ENCODE measurements at places on chromosomes 11 and 22.

- DNase-seq = no peak
These were observed 127.7 kb upstream of the SESN3 start for GRCh38 chr11:95358511-95359340.

GRCh38 chr22:41038732-41039131, 53.7 kb upstream of the EP300 start:
- no peak for DNase-seq

DNA sequence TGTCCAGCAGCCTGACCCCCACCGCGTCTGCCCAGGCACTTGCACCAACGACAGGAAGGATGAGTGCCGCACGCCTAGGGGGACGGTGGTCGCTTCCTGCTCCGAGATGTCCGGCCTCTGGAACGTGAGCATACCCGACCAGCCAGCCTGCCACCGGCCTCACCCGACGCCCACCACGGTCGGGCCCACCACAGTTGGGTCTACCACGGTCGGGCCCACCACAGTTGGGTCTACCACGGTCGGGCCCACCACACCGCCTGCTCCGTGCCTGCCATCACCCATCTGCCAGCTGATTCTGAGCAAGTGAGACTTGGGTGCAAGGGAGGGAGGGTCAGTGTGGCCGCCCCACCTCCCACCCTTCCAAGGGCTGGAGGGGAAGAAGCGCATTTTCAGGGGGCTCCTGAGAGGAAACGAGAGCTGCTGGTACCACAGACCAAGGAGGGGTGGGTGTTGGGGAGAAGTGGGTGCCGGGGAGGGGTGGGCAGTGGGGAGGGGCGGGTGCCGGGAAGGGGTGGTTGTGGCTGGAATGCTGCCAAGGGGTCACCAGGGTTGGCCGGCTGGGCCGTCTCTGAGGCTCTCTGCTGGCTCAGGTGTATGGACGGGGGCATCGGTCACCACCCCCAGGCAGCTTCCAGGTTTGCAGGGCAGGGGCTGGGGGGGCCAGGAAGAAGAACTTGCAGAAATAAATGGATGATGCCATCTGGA, 27.7 kb upstream of the MUC5B start:
- DNase-seq = no peak

DNA sequence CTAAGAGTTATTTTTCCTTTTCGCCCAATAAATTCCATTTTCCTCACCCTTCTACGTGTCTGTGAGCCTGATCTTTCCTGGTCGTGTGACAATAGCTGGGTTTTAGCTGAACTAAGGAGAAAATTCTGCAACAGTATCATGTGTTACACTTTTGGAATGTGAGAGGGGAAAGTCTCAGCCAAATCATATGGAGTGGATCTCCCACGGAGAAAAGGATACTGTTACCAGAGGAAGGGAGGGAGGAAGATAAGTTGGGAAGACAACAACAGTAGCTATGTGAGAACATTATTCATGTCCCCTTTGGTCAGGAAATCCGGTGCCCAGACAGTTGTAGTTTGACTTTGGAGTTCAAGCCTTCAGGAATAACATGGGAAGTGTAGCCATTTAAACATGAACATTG, 584.0 kb upstream of the RAG2 start:
- no peak for DNase-seq

- DNase-seq = no peak
These were observed 11.6 kb downstream of the CD59 start for GRCh38 chr11:33724644-33725035.

DNA sequence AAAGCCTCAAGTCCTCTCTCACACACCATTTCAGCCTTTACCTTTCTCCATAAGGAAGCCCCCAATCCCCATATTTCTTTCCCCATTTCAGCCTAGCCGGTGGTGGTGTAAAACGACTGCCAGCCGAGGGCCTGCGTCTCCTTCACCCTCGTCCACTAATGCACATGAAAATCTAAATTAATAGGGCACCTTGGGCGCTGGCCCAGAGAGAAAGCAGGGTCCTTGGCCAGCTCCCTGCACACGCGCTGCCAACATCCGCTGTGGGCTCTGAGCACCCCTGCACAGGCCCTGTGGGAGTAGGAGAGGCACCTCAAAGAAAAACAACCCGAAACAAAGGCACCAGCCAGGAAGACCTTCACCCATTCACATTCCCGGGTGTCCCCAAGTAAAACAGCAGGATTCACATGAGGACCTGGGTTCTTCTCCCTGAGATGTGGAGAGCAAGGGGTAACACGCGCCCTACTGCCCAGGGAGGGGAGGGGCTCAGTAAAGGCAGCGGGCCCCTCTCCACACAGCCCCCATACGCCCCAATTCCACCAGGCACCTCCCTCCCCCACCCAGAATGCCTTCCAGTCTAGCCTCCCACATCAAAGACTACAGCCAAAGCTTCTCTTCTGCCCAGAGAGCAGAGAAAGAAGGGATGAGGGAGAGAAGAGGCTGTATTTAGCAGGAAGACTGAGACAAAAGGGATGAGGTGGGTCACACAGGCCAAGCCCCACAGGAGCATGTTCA, 79.0 kb downstream of the MICAL3 start:
- no peak for DNase-seq

DNA sequence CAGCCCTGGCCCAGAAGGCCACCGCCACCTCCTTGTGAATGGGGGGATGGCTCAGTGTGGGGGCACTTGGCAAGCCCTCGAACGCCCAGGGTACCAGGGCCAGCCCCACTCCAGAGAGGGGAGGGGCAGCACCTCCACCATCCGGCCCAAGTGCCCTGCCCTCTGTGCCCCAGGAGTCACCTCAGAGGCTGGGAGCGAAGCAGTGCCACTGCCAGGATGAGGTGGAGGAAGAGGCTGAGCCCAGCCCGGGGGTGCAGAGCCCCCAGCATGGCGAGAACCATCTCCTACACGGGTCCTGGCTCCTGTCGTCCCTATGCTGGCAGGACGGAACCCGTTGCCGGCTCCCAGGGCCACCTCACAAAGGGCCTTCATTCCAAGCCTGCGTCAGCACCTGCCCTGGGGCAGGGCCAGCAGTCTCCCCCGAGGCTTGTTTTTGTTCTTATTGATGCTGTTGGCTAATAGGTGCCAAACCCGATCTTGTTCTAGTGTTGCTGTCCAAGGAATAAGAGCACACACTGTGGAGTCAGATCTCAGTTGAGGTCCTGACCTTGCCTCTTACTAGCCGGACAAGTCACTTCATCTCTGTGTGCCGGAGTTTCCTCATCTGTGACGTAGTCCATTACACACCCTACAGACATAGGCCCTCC, at the start of gene FREY1:
Gene FREY1, minus strand, starts transcription at position 307 of the 647 bp plus-strand sequence. Its CDS starts 26 bp downstream, at position 281.
- no peak for DNase-seq

- DNase-seq = no peak
These were observed 39.4 kb upstream of the DDI1 start for GRCh38 chr11:103997082-103997481.

DNA sequence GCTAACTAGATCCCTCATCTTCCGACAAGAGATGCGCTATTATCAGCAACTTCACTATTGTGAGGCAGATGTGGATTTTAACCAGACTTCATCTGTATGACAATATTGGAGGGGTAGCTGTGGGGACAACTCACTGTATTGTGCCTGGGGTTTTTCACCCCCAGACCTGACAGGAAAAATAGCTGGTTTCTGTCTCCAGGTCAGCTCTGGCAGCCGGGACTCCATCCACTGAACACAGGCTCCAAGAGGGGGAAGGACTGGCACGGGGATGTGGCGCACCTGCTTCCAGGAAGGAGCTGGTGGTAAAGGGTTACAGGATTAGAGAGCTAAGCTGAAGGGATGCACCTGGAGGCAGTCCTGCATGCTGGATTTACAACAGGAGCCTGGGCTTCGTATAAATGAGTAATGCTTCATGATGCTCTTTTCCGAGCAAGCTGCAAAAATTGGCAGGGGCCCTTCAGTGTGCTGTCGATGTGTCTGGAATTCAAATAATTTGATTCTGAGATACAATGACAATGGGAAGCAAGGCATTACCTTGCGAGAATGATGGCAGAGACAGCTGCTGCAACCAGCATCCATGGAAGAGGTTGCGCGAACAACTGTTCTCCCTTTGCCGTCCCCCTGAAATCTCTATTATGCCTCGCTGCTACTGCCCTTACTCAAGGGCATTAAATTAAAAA, 49.5 kb downstream of the LMO2 start:
- DNase-seq = no peak

GRCh38 chr11:79088967-79089366, 351.9 kb downstream of the TENM4 start:
- no peak for DNase-seq

GRCh38 chr22:21682385-21683175, 16.8 kb downstream of the PPIL2 start:
- no peak for DNase-seq

DNA sequence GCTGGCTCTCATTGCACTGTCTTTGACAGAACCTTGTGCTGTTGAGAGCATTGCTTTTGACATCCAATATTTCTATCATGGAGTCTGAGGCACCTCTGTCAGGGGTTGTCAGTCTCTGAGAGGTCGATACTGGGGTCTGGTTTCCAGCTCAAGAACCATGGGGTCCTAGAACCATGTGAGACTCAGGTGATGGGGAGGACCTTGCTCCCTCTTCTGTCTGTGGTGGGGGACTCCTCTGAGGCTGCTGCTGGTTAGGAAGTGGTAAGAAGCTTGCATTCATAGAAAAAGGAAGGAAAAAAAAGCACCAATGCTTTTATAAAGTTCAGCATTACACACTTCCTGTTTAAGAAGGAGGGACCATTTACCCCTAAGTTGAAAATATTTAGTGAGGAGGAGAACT, 91.8 kb upstream of the CD44 start:
- no peak for DNase-seq

GRCh38 chr11:57262157-57262556, 25.1 kb upstream of the APLNR start:
- DNase-seq = no peak

- no peak for DNase-seq
These were observed 42.7 kb upstream of the CYP2D6 start for GRCh38 chr22:42173183-42173926.

GRCh38 chr22:19412478-19412877, 19.1 kb downstream of the HIRA start:
- no peak for DNase-seq

- DNase-seq = no peak
These were observed 14.7 kb upstream of the SULT4A1 start for GRCh38 chr22:43876866-43877509.

GRCh38 chr11:31262761-31263160, 106.8 kb downstream of the DCDC1 start:
- DNase-seq = no peak

DNA sequence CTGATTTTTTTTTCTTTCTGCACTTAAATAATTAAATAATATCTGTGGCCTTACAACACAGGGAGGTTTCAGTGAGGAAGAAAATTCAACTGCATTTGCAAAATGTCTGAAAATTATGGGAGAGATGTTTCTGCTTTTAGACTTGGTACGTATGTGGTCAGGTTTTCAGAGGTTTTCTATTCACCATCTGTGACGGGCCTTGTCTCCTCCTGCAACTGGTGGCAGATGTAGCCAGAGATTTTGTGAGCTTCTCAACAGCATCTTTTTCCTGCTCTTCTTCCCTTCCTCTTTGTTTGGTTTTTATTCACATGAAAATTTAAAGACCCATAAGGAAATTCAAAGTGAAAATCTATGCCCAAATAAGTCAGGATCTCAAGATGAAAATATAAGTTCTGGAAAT, 38.3 kb downstream of the ZBTB16 start:
- no peak for DNase-seq

- no peak for DNase-seq
These were observed 16.7 kb downstream of the SLCO2B1 start for GRCh38 chr11:75167617-75168016.

- DNase-seq = no peak
These were observed 200.9 kb downstream of the AASDHPPT start for GRCh38 chr11:106278391-106278790.

GRCh38 chr11:7413961-7414915, 71.1 kb upstream of the OLFML1 start:
- no peak for DNase-seq

GRCh38 chr22:27820896-27821866, 19.6 kb upstream of the MN1 start:
- no peak for DNase-seq

DNA sequence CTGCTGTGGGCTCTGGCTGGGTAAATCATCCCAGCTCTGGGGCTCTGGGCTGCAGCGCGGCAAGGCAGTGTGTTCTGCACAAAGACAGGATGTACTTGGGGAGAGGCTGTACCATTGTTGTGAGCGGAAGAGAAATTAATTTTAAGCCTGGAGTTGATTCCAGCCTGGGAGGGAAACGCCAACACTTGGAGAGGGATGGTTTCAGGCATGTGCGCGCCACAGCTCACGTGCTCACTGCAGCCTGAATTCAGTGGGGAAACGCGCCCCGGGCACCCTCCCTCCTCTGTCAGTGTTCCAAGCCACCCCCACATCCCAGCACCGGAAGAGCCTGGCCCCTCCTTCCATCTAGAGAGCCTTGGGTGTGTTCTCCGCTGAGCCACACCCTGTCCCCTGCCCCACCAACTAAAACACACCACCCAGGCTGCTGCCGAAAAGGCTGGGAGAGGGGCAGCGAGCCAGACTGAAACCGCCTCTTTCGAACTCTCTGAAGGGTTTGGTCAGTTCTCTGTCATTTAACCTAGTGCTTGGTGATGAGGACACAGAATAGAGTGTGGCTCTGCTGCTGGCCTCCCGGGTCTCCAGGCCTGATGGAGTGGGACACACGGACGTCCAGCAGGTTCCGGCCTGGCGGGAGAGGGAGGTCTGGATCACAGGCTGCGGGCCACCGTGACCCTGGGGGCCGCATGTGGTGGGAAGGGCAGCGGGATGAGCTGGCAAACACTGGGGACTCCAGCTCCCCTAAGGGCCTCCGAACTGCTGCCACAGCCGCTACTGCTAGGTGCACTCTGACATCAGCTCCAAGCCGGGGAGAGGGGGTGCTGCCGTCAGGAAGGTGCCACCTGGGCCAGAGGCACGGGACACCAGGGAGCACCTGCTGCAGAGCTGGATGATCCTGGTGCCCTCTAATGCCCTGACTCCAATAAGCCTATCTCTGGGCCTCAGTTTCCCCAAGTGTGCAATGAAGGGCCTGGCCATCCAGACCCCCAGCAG, 230.8 kb downstream of the CTTN start:
- no peak for DNase-seq

- no peak for DNase-seq
These were observed 3.9 kb downstream of the TSPAN4 start for GRCh38 chr11:846496-847098.

- no peak for DNase-seq
These were observed 60.6 kb downstream of the FAM83F start for GRCh38 chr22:40055143-40055883.

- no peak for DNase-seq
These were observed 44.3 kb upstream of the TTC12 start for GRCh38 chr11:113270080-113270479.

GRCh38 chr11:114131461-114131864, 72.0 kb downstream of the ZBTB16 start:
- no peak for DNase-seq

DNA sequence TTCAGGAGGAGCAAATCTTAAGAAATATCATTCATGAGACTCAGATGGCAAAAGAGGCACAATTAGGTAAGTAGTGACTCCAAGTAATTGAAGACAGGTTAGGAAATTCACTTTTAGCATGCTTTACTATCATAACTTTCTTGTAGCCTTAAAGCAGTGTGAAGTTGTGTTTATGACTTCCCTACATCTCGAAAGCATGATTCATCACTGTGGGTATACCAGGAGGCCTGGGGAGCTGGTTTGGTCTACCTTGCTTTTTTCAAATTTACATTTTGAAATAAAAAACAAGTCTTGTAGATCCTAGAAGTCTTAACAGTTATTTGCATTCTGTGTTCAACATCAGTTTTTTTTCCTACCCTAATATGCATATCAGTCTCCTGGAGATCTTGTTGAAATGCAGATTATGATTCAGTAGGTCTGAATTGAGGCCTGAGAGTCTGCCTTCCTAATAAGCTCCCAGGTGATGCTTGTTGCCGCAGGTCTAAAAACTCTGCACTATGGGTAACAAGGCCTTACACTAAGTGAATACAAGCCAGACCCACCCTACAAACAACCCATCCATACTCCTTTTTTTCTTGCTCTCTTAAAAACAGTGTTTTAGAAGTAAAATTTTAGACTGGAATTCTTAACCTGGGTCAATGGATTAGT, 41.4 kb downstream of the TTC17 start:
- DNase-seq = no peak
